SK-MEL-5 (cell line): ENCODE measurements at places on chromosomes 12 and 14. TPM values are rescaled to one million over a fixed set of nuclear protein-coding genes. Genes with fewer than 3 reads are reported as not detected.

Gene TUBA1B
- total RNA-seq, result 1,958 and 1,976 TPM in 2 replicates

Gene KRT72
- total RNA-seq, result not detected in 2 replicates

Gene PPP1R12A
- 41.4 and 44.4 TPM in 2 replicates for total RNA-seq

Gene CLEC4D
- total RNA-seq, result not detected in 2 replicates

Gene GLS2
- total RNA-seq, result not detected in 2 replicates

Gene GYS2
- not detected in 2 replicates for total RNA-seq

Gene SSTR1
- total RNA-seq, result not detected in 2 replicates

Gene GLT1D1
- 0.05 TPM in 1 of 2 replicates, not detected in the other for total RNA-seq
